Right cardiac atrium (tissue), 5 donors: ENCODE measurements at places on chromosomes 6 and 20.

DNA sequence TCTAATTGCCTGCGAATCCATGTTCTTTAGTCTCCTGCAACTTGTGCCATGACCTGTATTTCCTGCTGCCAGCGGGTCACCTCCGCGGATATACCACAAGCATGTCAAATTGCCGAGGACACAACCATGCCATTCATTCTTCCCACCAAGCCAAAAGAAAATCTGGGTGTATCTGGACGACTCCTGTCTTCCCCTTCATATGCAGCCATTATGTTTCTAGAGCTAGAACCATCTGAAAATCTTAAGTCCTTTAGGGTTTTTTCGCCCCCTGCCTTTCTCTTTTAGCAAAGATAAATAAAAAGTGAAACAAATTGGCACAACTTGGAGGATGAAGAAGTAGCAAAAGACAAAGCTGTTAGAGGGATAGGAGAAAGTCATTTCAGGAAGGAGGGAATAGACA is 242.6 kb downstream of the ARID1B start:
- DNase-seq: no peak

GRCh38 chr6:135842618-135843392 is 8.7 kb upstream of the PDE7B start:
- DNase-seq: no peak

DNA sequence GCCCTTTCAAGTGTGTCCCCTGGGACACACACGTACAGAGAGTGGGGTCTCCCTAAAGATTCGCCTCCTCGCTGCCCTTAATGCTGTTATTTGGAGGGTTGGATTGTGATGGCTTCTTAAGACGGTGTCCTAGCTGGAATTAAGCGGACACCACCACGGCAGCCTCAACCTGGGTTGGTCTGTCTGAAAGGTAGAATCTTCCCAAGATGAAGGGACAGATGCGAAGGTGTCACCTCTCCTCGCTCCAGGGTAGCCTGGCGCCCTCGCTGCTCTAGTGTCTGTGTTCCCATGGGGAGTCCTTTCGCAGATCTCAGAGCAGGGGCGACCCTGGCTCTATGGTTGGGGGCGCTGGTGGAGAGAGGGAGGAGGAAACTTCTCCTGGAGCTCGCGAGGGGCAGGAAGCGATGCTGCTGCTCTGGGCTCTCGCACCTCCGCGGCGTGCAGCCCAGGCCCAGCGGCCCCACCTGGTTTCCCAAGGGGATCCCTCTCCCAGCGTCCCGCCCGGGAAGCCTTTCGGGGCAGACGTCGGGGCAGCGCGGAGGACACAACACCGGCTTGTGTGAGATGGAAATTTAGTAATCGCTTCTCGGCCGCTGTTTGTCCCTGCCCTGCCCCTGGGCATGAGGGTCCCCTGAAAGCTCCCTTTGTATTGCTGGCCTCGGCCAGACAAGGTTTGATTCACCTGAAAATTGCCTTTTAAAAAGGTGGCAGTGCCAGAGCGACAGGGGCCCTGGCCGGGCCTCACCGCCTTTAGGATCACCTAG is 1.7 kb downstream of the RSPO3 start:
- DNase-seq: peak; percentile 42

DNA sequence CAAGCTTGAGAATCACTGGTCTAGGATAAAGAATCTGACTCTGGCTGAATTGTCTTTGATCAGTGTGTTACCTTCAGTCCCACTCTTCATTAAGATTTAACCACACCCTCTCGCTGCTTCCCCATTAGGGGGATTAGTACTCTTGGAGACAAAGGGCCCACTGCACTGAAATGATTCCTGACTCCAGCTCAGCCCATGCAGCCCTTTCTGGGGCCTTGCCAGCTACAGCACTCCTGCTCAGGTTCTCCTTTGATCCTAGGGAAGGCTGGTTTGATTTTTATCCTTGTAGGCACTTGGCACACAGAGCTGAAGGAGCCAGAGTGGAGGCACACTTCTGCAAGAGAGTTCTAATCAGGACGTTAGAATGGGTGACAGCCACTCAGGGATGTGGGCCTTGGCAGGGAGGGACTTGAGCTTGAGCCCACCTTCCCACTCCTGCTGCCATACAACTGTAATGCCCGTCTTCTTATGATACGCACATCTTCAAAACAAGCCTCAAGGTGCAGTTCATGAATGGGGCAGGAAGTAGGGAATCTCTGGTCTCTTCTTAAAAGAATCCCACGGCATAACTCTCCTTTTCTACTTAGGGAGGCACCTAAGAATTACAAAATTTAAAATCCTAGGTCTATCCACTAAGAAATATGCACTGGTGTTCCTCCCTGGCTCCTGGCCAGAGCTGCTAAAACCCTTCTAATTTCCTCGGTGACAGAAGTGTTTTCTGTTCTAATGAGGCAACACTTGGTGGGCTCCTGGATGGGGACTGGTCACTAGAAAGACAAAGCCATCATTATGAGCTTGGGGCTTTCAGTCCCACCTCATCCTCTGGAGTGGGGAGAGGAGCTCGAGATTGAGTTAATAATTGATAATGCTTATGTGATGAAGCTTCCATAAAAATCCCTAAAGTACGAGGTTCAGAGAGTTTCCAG is 1.5 kb upstream of the SLA2 start:
- DNase-seq: no peak

GRCh38 chr6:90502866-90503407 is 83.9 kb downstream of the MAP3K7 start:
- DNase-seq: no peak

GRCh38 chr6:13617066-13617465 is 1.9 kb downstream of the NOL7 start:
- no peak for DNase-seq
